ENCODE measurements at places on chromosomes 6 and 20. TPM values are rescaled to one million over a fixed set of nuclear protein-coding genes. Genes with fewer than 3 reads are reported as not detected.

LRRC73 gene
- 0.26 TPM for total RNA-seq

MMP24 gene
- total RNA-seq: 18.8 TPM

AVP gene
- not detected for total RNA-seq

SNRPB gene
- total RNA-seq: 507 TPM

HDGFL1 gene
- total RNA-seq: not detected

- no peaks in the 10 kb centered on the region for H3K4me1 ChIP-seq
- H3K27ac ChIP-seq: no peak overlapping the region
- H3K27me3 ChIP-seq: no peaks in the 10 kb centered on the region
- no peak for DNase-seq
- no peak overlapping the region for H3K4me3 ChIP-seq
Observed at GRCh38 chr6:159826968-159827647, 27.0 kb downstream of the PNLDC1 start.

DNA sequence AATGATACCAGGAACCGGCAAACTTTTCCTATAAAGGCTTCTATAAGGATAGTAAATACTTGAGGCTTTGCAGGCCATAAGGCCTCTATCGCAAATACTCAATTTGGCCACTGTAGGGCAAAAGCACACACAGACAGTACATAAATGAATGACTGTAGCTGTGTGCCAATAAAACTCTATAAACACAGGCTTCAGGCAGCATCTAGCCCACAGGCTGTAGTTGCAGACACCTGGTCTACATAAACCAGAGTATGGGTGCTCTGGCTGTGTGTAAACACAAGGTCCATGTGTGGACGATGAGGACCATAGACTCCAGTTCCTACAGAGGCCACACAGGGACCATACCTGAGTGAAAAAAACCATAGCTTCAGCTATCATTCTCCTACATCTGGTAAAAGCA is 52.2 kb downstream of the ZMYND8 start:
- H3K4me3 ChIP-seq: no peak overlapping the region
- no peak for DNase-seq
- H3K36me3 ChIP-seq: peaks cover 69% of the 10 kb centered on the region
- H3K4me1 ChIP-seq: peaks cover 14% of the 10 kb centered on the region
- H3K27me3 ChIP-seq: no peaks in the 10 kb centered on the region

DNA sequence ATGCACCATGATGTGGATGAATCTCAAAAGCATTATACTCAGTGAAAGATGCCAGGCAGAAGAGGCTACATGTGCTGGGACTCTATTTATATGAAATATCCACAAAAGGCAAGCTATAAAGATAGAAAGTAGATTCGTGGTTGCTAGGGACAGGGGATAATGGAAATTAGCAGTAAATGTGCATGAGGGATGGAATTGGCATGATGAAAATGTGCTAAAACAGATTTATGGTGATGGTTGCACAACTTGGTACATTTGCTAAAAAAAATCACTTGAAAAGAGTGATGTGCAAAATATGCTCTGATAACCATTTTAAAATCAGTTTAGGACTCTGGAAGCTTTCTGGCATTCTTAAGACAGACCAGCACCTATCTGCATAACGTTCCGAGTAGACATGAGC is 61.6 kb downstream of the ALDH8A1 start:
- no peak overlapping the region for H3K27ac ChIP-seq
- DNase-seq: no peak
- no peaks in the 10 kb centered on the region for H3K4me1 ChIP-seq
- H3K4me3 ChIP-seq: no peak overlapping the region
- no peaks in the 10 kb centered on the region for H3K36me3 ChIP-seq
- no peaks in the 10 kb centered on the region for H3K27me3 ChIP-seq

DNA sequence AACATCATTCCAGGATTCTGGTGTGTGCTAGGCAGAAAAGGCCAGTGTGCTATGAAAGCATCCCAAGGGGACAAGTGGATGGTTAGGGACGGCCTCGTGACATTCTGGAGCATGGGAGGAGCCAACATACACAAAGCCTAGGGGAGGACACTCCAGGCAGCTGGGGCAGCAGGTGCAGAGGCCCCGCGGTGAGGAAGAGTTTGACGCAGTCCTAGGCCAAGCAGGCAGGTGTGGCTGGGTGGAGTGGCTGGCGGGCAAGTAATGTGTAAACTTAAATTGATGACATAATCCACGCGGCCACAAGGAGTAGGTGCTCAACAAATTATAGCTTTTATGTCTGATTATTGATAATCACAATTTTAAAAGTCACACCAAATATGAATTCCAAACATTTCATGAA is 93.6 kb downstream of the TMEM242 start:
- H3K27ac ChIP-seq: no peak overlapping the region
- no peaks in the 10 kb centered on the region for H3K27me3 ChIP-seq
- peaks cover 21% of the 10 kb centered on the region for H3K4me1 ChIP-seq
- H3K4me3 ChIP-seq: no peak overlapping the region
- H3K36me3 ChIP-seq: no peaks in the 10 kb centered on the region

- peaks cover 6% of the 10 kb centered on the region for H3K4me1 ChIP-seq
- no peak overlapping the region for H3K27ac ChIP-seq
- H3K27me3 ChIP-seq: peaks cover 2% of the 10 kb centered on the region
- H3K4me3 ChIP-seq: no peak overlapping the region
Observed at GRCh38 chr20:35191419-35192117, 19.7 kb downstream of the PROCR start.

GRCh38 chr6:168411793-168412192 is 29.2 kb upstream of the SMOC2 start:
- H3K27me3 ChIP-seq: no peaks in the 10 kb centered on the region
- no peaks in the 10 kb centered on the region for H3K4me1 ChIP-seq
- peak; percentile 34 for DNase-seq
- no peak overlapping the region for H3K27ac ChIP-seq
- no peak overlapping the region for H3K4me3 ChIP-seq
- H3K36me3 ChIP-seq: no peaks in the 10 kb centered on the region
